ENCODE measurements at places on chromosomes 12 and 14.
A peak's percentile ranks its signal among the peaks of the same experiment; 100 is the strongest.

DNA sequence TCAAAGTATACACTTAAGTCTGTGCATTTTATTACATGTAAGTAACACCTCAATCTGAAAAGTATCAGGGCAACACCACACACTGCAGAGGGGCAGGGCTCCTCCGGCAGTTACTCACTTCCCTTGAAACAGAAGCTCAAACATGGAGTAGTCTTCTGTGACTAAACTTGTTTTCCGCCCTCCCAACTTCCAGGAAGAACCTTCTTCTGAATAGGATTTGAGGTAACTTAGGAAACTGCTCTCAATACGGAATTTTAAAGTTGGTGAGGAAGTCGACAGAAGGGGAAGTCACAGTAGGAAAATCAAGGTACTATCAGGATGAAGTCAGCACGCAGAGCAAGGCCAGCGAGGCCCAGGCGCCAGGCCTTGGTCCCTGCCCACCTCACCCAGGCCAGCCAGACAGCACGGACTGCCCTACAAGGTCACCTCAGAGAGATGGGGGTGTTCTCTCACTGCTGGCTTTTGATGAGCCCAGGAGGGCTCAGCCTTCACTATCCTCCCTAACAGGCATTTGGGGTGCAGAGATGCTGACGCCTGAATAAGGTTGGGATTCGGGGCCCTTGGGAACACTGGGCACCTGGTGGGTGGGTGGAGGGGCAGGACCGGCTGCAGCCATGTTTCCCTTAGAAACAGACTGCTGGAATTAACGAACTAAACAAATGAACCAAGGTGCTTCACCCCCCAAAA, 5.8 kb downstream of the ANKRD9 start:
- DNase-seq: no peak

DNA sequence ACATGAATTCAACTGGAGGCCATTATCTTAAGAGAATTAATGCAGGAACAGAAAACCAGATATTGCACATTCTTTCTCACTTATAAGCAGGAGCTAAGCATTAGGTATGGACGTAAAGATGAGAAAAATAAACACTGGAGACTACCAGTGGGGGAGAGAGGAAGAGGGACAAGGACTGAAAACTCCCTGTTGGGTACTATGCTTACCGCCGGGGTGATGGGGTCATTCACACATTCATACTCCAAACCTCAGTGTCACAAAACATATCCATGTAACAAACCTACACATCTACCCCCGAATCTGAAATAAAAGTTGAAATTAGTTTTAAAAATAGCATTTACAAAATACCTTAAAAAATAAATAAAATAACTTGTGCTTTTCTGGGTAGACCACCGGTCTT, 80.8 kb upstream of the RAP1B start:
- no peak for DNase-seq

GRCh38 chr14:67580336-67581171, 19.5 kb downstream of the PIGH start:
- no peak for DNase-seq

DNA sequence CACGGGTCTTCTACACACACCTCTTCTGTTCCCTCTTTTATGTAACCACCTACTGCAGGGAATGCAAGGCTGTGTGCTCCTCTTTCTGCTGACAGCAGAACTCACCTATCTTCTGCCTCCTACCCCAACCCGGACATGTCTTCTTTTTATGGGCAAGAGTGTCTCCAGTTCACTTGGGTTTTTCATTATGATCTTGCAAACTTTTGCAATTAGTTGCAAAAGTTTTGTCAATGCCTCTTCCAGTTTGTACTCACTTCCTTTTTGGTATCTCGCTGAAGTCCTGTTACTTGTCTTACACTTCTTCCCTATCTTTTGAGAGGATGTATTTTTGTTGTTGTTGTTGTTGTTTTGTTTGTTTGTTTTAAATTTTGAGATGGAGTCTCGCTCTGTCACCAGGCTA, 50.6 kb downstream of the DRAM1 start:
- no peak for DNase-seq

DNA sequence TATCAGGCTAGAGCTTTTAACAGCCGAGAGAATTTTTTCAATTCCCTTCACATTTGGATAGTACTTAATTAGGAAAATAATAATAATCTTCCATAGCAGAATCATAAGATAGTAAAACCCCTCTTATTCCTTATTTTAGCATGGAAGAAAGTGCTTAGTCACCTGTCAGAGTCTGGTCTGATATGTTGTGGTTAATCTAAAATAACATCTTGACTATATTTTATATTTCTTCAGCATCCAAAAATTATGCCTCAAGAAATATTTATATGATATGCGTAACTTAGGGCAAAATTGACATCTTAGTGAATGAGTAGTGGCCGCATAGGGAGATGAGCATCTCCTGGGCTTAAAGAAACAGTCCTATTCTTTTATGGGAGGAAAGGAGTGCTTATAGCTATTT, 12.8 kb downstream of the CHURC1 start:
- no peak for DNase-seq

DNA sequence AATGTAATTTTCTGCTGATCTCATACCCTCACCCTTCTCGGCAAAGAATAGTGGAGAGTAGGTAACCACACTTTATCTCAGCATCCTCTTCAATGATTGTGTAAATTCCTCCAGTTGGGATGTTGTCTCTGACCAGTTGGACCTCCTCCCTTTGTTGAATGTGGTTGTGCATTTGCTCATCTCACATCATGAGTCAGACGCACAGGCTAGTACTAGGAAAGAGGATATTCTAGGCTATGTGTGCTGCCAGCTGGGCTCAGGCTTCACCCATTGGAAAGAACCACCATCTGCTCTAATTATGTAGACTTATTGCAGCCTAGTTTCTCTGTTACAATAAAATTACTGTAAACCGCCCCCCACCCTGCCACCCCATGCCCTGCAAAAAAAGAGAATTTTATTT, 90.3 kb downstream of the LMO3 start:
- DNase-seq: no peak

GRCh38 chr14:90381999-90382451, 14.8 kb upstream of the CALM1 start:
- no peak for DNase-seq

DNA sequence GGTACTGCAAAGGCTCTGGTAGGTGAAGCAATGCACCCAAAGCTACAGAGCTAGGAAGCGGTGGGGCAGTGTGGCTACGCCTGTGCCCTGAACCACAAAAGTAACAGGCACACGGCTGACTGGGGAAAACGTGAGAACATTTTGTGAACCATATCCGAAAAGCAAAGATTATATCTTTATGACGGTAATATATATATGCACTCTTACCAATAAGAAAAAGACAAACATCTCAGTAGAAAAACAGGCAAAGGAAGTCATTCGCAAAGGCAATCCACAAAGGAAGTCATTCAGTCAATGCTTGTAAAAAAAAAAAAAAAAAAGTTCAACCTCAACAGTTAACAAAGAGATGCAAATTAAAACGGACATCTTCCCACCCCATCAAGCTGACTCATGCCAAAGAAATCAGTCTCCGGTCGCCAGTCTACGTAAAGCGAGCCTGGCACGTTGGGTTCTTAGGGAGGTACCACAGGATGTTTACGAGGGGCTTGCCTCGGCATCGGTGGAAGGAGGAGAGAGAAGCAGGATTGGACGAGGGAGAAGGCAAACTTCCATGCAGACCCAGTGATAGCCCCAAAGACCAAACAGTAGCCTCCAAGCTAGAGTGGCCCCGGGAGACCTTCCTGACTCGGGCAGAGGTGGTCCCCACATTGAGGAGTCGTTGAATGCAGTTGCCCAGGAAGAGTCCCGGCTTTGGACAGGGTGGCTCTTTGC, 39.4 kb upstream of the PPP2R5C start:
- peak; percentile 97 for DNase-seq

DNA sequence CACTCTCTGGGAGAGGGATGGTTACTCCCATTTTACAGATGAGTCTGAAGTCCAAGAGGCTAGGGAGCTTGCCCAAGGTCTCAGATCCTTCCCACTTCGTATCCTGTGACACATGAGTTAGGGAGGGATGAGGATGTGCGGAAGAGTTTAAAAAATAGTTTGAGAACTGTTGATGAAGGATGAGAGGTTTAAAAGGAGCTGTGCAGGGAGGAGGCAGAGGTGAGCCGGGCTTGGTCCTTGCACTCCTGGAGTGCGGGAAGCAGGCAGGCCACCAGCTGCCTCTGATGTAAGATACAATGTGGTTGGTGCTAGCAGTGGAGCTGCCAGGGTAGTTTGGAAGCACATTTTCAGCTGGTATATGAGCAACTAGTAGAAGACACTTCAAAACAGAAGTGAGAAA, 46.5 kb downstream of the TSPAN9 start:
- no peak for DNase-seq

- DNase-seq: no peak
Observed at GRCh38 chr12:131893605-131894312, 663 bp upstream of the ULK1 start.

DNA sequence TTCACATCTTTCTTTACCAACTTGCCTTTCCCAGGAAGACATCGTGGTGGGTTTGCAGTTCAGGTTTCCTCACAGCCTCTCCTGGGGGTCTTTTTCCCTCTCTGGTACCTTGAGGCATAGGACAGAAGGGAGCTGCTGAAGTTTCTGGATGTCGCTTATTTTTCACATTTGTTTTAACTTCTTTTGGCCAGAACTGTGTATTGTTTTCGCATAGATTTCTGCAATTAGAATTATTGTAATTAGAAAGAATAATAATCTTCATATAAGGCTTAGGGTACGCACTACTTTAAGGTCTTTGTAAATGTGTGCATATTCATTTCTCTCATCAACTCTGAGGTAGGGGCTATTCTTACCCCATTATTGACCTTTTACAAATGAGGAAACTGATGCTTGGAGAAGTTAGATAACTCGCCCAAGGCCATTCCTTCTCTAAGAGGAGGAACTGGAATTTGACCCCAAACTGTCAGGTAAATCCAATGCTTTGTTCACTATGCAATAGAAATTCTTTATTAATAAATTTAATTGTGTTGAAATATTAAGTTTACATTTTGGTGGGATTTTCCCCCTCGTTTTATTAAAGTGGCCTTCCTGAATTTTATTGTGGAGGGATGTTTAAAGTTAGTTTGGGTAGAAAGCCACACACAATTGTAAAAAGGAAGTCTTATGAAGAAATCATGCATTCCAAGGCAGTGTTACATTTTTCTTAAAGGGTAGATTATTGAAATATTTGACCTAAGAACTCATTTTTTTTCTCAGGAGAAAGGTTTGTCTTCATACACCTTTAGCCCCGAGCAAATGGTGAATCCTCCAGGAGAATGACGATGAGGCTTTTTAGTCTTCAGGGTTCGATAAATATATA, 12.1 kb upstream of the SLC38A2 start:
- peak; percentile 40 for DNase-seq

- DNase-seq: no peak
Observed at GRCh38 chr14:60153991-60154390, 11.2 kb downstream of the DHRS7 start.

DNA sequence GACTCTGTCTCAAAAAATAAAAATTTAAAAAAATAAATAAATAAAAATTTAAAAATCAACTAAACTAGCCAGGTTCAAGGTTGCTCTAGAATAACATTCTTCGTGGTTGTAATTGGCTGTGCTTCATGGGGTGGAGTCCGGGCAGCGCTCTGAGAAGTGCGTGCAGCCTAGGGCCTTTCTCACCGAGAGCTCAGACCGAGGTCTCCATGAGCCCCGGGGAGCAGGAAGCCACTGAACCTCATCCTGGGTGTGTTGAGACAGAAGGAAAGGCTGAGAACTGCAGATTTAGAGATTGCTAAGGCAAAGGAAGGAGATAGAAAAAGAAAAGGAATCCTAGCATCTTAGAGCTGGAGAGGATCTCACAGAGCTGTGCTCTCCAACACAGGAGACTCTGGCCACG, 14.7 kb downstream of the P2RX4 start:
- DNase-seq: no peak

DNA sequence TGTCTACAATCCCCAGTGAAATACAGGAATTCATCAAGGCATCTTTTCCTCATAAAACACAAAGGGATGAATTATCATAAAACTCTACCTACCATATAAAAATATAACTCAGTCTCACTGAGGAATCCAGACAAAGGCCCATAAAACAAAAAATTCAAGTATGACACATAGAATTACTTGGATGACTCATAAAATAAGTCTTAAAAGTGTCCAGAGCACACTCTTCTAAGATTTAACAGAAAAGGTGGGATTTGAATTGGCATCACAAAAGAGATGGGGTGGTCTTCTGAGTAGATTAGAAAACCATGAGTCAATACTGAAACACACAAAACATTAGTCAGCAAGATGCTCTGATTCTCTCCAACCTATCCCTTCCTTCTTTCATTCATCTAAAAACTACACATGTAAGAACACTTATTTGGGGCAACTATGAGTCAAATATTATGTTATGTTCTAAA, 202.7 kb upstream of the GARIN6 start:
- DNase-seq: no peak

GRCh38 chr14:61925732-61926435, 163.7 kb downstream of the SNAPC1 start:
- no peak for DNase-seq

GRCh38 chr12:116067892-116068291, 209.6 kb downstream of the MED13L start:
- DNase-seq: no peak

DNA sequence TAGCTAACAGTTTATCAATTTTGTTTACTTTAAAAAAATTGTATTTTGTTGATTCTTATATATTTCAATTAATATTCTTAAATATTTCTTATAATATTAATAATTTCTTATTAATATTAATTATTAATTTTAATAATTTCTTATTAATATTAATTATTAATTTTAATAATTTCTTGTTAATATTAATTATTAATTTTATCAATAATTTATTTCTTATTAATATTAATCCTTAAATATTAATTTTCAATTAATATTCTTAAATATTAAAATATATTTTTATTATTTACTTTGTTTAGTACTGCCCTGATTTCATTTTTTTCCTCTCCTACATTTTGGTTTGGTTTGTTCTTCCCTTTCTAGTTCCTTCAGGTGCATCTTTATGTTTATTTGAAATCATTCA, 1208.1 kb downstream of the LRFN5 start:
- DNase-seq: no peak

DNA sequence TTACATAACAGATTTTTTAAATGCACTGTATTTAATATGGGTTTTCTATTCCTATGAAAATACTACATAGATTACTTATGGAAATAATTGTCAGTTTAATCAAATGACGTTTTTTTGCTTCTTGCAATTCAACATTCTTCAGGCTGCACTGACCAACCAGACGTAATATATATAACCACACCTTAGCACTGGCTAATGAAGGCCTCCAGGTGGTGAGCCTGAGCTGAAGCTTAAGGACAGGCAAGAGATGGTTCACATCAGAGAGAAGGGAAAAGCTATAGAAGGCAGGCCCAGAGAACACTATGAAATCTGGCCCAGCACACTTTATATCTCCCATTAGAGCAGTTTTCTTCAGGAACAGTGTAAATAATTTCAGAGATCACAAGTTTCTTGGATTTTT, 2.8 kb upstream of the MDGA2 start:
- no peak for DNase-seq
